Stimulated activated naive CD8-positive, alpha-beta T cell treated with anti-CD3 and anti-CD28 coated beads, Interleukin-15, Interleukin-2, amounts not matched to agents 100 U/mL and 50 U/mL, for 24 hours (primary cell): ENCODE measurements at places on chromosomes 1 and 21.

DNA sequence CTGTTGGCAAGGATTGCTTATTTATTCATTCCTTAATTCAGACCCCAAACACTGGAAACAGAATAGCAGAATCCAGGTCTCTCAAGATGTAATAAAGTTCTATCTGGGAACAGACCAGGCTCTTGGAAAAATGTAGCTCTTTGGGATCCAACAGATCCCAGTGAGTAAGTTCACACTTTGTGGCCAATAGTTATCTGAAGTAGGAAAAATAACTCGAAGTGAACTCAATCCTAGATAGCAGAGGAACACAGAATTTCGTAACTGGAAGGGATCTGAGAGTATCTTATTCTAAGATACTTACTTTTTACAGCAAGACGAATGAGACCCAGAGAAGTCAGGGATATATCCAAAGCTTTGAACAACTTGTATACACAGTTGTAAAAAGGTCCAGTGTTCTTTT lies 150.7 kb upstream of the CD34 start:
- DNase-seq = no peak

- DNase-seq = no peak
Observed at GRCh38 chr1:110092991-110093390, 19.3 kb upstream of the UBL4B start.

DNA sequence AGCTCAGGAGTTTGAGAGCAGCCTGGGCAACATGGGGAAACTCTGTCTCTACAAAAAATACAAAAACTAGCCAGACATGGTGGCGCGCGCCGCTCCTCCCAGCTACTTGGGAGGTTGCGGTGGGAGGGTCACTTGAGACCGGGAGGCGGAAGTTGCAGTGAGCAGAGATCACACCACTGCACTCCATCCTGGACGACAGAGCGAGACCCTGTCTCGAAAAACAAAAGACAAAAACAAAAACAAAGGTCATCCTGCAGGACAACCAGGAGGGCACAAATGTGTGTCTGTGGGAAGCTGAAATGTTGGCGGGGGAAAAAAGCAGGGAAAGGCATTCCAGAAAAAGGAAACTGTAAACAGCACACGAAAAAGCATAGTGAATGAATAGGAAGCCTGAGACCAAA lies 104.1 kb upstream of the HNRNPU start:
- DNase-seq = no peak

GRCh38 chr1:21283524-21283923 lies 6.7 kb downstream of the ECE1 start:
- no peak for DNase-seq

GRCh38 chr1:53419034-53419433 lies 40.2 kb upstream of the DMRTB1 start:
- DNase-seq = no peak

DNA sequence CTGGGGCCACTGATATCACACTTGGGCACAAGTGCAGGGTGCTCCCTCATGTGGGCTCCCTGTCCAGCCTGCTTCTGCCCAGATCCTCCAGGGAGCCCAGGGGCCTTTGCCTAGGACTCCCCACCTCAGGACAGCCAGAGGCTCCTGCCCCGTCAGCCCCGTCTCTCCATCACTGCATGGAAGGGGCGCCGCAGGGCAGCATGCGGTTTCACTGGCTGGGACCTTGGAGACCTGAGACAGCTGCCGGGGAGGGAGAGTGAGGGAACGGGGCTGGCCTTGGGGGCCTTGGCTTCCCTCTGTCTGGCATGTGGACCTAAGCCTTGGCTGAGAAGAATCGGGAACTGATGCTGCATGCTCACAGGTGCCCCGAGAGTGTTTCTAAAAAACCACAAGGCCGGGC lies 46.5 kb downstream of the KCNAB2 start:
- no peak for DNase-seq

- DNase-seq = no peak
Observed at GRCh38 chr1:235938709-235939479, 72.2 kb upstream of the LYST start.

DNA sequence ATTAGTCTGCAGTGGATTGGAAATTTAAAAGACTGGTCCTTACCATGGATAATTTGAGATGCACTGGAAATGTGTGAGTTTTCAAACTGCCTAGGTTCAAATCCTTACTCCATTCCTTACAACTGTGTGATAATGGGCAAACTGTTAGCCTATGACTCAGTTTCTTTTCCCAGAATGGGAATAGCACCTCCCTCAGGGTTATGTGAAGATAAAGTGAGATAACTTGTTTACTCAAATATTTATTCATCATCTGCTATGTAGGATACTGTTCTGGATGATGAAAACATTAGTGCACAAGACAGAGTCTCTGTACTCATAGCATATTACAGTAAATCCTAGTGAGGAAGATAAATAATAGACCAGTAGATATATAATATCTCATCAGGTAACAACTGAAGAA lies 28.6 kb downstream of the LRIG2 start:
- no peak for DNase-seq

DNA sequence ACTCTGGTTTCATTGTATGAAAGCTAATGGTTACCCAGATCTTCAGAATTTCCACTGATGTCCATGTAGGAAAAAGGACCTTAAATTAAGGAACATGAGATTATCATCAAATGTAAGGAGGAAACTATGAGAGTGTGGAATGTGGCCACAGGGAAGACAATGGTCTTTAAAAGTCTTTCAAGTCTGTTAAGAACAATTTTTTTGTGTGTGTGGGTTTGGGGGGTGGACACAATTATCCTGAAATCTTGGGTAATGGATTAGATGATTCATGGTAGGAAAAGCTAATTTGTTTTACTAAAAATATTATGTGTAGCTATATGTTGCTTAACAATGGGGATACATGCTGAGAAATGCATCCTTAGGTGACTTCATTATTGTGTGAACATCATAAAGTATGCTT lies 72.9 kb downstream of the PLA2G4A start:
- DNase-seq = no peak

GRCh38 chr1:34740161-34740868 lies 14.5 kb upstream of the GJB5 start:
- DNase-seq = no peak

- no peak for DNase-seq
Observed at GRCh38 chr1:17586172-17586964, 46.9 kb downstream of the ARHGEF10L start.

DNA sequence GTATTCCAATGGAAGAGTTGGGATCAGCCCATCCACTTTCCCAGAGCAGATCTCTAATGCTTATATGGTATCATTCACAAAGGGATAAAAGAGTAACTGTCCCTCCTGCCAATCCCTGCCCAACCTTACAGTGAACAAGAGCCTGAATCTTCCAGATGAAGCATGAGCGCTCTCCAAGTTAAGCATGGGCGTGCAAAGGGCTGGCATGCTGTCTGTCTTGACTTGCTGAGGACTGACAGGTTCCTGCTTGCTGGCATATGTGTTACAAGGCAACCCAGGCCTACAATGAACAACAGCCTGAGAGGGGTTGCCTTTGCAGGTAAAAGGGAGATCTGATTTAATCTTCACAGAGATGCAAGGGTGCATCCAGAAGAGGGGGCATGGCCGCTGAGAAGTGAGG lies 155.6 kb upstream of the SOD1 start:
- DNase-seq = no peak

DNA sequence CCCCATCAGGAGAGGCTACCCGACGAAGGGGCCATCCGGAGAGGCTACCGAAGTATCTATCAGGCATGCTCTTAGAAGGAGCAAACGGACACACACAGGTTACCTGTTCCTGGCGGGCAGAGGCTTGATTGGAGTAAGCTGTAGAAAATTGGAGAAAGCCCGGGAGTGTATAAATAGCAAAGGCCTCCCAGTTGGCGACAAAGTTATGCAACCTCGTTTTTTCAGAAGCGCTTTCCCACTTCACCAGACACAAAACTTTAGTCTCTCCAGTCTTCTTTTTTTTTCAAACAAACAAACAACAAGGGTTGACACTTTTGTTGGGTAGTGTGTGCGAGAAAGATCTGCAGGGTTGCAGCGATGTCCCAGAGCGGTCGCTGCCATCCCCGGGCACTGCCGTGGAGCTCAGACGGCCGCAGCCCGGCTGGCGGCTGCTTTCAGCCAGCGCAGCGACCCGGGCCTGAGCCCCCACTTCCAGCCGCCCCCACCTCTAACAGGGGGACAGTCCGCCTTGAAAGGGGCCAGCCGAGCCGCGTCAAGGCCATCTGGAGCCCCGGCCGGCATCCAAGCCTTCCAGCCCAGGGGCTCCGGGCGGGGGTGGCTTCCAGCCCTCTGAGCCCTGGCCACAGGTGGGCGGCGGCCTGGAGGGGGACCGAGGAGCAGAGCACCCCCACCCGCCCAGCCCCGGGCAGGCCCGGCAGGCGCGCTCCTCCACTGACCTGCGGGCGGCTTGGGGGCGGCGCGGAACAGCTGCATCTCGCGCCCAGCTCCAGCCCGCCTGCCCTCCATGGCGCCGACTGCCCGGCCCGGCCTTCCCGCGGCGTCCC lies 616 bp downstream of the MCOLN3 start:
- peak; percentile 16 for DNase-seq

DNA sequence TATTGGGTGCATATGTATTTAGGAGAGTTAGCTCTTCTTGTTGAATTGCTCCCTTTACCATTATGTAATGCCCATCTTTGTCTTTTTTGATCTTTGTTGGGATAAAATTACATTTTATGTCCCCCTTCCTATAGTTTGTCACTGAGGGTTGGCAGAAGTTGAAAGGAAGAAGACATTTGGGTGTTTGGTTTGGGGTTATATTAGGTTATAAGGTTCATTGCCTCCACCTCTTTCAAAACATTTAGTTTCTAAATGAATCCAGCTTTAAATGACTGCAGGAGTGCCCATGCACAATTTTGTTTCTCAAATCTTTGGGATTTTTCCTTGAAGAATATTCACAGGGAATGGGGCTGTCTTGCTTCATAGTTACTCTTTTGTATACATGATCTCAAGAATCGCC lies 14.6 kb upstream of the LGALS8 start:
- DNase-seq = no peak

- no peak for DNase-seq
Observed at GRCh38 chr1:21552715-21553114, 43.5 kb downstream of the ALPL start.

DNA sequence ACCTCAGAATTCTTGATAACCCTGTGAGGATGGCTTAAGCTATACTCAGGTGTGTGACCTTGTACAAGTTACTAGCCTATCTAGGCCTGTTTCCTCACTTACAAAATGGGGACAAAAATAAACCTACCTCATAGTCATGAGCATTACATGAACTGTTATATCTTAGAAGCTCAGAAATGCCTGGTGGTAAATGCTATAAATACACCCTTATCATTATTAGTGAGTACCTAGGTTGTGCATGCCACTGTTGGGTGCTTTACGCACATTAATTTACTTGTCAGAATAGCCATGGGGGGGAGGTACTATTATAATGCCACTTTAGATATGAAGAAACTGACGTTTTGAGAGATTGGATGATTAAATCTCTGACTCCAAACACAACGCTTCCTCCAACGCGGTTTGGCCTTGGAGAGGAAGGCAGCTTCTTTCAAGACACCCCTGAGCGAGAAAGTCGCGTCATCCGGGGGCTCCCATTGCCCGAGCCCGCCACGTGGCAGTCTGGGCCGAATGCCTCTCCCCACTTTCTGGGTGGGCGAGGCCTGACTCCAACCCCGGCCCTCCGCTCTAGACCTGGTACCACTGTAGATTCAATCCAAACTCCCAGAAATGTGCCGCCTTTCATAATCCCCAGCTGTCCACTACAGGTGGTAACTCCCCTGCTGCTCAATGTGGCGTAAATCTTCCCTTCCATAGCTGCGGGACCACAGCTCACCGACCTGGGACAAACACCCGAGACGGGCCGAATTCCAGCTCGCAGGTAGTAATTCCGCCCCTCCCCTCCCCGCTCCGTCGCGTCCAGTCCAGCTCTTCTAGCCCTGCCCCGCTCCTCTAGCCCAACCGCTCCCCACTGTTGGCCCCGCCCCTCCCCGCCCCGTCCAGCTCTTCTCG lies 771 bp upstream of the RAD54L start:
- DNase-seq = peak; percentile 76

GRCh38 chr1:2279210-2279639 lies 51.1 kb downstream of the SKI start:
- no peak for DNase-seq

- DNase-seq = no peak
Observed at GRCh38 chr21:15004721-15005370, 60.0 kb downstream of the NRIP1 start.

GRCh38 chr1:171784784-171785183 lies 3.3 kb downstream of the METTL13 start:
- no peak for DNase-seq

GRCh38 chr1:7042322-7043190 lies 257.3 kb downstream of the CAMTA1 start:
- DNase-seq = no peak

DNA sequence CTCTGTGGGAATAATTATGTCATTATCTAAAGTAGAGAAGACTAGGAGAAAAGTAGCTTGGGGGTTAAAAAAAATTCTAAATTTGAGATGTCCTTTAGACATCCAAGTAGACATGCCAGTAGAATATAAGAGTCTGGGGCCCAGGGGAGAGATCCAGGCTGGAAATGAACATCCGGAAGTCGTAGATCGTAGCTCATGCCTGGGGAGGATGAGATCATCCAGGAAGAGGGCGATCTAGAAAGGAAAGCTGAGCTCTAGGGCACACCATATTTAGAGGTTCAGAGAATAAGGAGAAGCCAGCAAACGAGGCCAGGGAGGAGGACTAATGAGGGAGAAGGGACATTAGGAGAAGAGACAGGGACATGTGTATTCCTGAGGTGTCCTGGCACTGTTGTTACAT lies 12.2 kb downstream of the NGF start:
- DNase-seq = no peak

- DNase-seq = peak; percentile 23
Observed at GRCh38 chr1:77313491-77313890, 31.7 kb downstream of the AK5 start.

DNA sequence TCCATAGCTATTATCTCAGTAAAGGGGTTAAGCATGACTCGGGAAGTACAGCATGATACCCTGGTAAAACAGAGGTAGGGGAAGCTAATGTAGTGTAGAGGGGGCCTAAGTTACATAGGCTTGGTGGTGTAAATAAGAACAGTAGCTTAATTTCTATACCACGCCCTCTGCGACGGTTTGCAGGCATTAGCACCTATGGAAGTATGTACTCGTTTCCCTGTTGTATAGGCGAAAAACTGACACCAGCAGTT lies 470 bp upstream of the NAXE start:
- DNase-seq = no peak

DNA sequence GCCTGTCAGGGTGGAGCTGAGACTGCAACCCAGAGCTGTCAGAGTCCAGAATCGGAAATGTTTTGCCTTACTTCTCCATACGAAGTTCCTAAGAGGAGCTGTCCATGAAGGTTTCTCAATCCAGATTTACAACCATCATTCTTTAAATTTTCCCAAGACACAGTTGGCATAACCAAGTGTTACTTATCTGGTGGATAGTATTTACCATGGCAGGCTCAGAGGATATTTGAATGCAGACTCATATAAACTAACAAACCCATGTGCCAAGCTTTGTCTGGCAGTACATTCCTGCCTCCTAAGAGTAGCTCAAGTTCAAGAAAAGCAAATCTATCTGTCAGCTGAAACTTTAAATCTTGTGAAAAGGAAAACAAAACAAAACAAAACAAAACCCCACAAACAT lies 267.9 kb downstream of the ZNF326 start:
- DNase-seq = no peak
